H1 (cell line): ENCODE measurements at places on chromosomes 13 and 19.

DNA sequence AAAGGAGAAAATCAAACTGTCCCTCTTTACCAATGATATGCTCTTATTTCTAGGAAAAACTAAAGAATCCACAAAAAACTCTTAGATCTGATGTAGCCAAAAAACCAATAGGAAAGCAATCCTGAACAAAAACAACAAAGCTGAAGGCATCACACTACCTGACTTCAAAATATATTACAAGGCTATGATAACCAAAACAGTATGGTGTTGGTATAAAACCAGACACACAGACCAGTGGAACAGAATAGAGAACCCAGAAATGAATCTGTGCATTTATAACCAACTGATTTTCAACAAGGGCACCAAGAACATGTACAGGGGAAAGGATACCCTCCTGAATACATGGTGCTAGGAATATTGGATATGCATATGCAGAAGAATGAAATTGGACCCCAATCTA is 9.7 kb upstream of the ZNF546 start:
- DNase-seq, result no peak

- DNase-seq, result no peak
These were observed 1220.9 kb downstream of the PCDH9 start for GRCh38 chr13:66009241-66009640.

DNA sequence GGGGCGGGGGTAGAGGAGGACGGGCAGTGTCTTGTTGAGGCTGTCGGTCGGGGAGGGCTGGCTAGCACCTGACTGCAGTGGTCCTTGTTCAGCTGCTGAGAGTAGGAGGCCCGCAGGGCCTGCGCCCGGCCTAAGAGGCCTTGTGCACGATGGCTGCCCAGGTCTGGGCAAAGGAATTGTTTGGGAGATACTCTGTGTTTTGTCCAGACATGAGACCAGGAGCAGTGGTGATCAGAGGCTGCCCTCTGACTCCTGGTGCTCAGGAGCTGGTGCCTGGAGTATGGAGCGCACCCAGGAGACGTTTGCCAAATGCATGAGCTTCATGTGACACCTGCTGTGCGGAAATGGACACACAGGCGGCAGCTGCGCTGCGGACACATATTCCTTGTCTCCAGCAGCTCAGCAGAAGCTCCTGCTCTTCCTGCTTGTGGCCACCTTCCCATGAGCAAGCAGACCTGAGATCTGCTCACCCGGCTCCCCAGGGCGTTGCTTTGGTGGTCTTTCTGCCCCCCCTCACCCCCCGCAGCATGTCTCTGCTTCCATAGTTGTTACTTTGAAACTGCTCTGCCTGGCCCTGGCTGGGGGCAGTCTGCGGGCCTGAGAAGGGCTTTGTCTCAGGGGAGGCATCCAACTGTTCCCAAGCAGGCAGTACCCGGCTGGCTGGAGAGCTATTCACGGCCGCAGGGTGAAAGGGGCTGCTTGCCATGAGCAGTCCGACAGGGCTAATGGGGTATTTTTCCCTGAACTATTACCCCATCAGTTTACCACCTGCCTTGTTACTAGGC is 163.9 kb downstream of the TEX29 start:
- no peak for DNase-seq

DNA sequence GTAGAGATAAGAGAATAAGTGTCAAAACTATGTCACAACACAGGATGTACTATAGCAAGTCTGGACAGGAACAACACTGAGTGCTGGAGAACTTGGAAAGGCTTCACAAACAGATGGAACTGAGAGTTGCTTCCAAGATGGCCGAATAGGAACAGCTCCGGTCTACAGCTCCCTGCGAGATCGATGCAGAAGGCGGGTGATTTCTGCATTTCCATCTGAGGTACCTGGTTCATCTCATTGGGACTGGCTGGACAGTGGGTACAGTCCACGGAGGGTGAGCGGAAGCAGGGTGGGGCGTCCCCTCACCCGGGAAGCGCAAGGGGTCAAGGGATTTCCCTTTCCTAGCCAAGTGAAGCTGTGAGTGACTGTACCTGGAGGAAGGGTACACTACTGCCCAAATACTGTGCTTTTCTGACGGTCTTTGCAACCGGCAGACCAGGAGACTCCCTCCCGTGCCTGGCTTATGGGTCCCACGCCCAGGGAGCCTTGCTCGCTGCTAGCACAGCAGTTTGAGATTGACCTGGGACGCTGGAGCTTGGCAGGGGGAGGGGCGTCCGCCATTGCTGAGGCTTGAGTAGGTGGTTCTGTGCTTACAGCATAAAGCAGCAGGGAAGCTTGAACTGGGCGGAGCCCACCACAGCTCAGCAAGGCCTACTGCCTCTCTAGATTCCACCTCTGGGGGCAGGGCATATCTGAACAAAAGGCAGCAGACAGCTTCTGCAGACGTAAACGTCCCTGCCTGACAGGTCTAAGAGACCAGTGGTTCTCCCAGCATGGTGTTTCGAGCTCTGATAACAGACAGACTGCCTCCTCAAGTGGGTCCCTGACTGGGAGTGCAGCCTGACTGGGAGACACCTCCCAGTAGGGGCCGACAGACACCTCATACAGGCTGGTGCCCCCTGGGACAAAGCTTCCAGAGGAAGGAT is 46.0 kb downstream of the USP12 start:
- no peak for DNase-seq

- no peak for DNase-seq
These were observed 21.0 kb downstream of the COMP start for GRCh38 chr19:18769989-18770528.

DNA sequence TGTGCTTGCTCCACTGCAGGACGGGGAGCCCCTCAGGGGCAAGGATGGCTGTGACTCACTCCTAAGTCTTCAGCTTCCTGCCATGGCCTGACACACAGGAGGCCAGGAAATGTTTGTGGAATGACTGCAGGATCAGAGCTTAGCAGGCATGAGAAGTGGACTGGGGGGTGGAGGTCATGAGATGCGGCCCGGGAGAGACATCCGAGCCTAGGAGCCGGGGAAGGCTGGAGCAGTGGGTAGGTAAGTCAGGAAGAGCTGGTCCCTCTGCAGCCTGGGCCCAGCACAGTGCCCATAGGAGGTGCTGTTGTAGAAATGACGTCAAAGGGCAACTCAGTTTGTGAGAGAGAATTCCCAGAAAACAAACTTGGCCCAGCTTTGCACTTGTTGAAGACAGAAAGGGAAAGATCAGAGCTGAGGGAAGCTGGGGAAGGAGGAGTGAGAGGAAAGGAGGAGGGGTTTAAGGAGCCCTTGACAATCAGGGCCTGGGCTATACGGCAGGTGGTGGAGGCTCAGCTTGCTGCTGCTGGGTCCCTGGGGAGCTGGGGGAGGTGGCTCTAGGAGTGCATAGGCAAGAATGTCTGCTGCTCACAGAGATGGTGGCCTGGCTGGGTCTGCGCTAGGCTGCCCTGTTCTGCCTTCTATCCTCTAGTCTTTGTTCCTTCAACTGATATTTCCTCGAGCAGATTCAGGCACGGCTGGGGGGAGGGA is 18.5 kb downstream of the POU2F2 start:
- DNase-seq, result no peak

DNA sequence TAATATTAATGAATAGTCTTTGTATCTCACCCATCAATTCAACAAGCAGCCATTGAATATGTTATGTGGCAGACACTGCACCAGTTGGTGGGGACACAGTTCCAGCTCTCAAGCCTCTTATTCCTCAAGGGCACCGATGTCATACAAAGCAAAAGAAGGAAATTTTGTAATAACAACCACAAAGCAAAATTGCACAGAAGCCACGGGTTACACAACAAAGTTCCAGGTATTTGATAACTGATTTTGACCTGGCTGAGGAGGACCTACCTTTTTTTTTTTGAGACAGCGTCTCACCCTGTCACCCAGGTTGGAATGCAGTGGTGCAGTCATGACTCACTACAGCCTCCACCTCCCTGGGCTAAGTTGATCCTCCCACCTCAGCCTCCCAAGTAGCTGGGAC is 266.7 kb downstream of the FOXO1 start:
- DNase-seq, result no peak

DNA sequence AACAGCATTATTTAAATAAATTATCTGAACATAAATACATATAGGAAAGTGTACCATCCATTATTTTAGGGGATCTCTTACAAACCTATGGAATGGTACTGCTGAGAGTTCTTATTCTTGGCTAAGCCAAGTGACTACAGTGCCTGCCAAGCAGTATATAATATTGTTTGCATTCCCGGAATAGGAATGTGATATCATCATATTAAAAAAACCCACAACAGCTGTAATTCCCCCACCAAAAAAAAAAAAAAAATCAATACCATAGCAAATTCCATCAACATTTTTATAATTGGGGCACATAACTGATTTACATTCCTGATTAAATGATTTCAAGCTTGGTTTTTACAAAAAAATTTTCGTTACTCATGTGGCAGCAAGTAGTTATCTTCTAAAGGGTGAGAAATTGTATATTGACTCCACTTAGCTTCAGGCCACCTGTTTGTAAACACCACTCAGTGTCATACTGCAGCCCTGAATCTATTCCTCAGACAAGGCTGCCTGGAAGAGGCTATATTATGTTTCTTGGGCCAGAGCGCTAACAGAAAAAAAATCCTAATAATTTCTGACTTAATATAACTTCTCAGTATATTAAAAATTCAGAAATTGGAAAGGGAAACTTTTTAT is 278.1 kb downstream of the DNAJC15 start:
- DNase-seq, result no peak

DNA sequence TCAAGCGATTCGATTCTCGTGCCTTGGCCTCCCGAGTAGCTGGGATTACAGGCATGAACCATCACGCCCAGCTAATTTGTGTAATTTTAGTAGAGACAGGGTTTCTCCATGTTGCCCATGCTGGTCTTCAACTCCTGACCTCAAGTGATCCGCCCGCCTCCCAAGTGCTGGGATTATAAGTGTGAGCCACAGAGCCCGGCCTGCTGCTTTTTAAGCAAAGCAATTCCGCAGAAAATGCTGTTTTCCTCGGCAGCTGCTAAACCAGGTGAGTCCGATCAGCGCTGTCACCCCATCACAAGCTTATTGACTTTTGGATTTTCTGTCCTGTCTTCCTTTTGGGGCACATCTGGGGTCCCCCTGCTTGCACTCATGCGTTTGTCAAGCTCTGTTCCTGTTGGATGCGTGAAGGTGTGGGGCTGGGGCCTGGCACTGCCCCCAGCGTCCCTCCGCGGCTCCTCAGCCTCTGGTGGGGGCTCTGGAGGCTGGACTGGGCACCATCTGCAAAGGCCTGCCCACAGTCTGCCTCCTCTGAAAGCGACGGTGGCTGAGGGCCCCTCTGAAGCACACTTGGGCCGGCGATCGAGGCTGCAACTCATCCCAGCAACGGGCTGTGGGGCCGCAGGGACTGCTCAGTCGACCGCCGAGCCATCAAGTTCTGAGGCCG is 25.7 kb downstream of the CEBPG start:
- DNase-seq, result no peak

GRCh38 chr13:109012115-109012514 is 382.7 kb downstream of the MYO16 start:
- no peak for DNase-seq

- no peak for DNase-seq
These were observed 242.9 kb upstream of the DACH1 start for GRCh38 chr13:72109863-72110262.
